ENCODE measurements at places on chromosomes 12 and 14.

DNA sequence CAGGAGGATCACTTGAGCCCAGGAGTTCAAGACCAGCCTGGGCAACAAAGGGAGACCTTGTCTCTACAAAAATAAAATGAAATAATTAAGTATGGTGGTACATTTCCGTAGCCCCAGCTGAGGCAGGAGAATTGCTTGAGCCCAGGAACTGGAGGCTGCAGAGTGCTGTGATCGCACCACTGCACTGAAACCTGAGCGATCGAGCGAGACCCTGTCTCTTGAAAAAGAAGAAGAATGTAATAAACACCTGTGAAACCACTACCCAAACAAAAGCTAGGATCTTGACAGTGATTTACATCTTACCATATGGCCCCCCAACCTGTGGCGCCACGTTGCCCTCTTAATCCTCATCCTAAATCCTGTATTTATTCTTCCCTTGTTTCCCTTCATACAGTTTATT is 5.7 kb upstream of the DTX1 start:
- DNase-seq = no peak

DNA sequence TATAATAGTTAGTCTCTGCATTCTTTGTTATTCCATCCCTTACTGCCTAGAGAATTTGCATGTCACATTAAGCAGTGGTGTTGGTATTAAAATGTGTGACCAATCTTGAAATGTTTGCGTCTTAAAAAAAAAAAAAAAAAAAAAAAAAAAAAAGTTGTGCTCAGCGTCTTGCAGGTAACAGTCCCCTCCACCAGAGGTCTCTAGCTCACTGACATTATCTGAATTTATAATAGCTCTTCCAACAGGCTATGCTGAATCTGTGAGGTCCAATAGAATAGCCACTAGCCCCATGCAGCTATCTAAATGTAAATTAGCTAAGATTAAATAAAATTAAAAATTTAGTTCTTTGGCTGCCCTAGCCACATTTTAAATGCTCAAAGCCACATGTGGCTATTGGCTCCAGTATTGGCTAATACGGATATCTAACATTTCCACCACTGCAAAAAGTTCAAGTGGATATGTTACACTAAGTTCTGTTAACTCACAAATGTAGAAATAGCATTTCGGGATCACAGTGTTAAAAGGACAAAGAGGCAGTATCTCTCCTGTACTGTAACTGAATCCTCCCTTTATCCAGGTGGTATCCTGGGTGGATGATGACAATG is 28.7 kb downstream of the NKX2-8 start:
- no peak for DNase-seq

GRCh38 chr12:120368789-120369602 is at the start of gene MSI1:
MSI1 (minus strand) TSS chr12:120369164; CDS start chr12:120369091, 73 bp downstream.
- no peak for DNase-seq

DNA sequence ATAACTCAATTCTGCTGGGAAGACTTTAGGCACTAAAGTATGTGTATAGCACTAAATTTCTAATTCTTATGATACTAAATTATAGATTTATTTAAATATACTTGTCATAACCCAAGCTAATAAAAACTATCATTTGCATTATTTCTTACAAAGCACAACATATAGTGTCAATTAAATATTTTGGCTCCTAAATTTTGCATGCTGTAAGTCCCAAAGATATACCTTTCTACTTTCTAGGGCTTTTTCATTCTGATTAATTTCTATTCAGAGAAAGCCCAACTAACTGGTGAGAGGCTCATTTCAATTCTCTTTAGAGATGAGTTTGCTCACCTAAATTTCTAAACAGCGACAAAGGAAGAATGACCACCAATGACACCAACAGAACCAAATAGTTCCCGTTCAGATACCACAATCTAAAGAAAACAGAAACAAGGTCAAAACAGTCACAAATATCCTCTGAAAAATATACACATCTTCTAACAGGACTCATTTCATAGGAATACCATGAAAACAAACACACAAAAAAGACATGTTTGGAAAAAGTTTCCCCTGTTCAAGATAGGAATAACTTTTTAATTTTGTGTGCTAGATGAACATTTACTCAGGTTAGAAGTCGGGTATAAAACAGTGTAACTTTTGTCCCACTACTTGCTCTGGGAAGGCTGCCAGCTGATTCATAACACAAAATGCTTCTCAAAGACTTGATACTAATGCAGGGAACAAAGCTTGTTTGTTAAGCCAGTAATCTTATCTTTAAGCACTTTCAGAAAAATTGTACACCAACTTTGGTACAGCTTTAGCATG is 7.6 kb downstream of the SLC38A2 start:
- DNase-seq = no peak

DNA sequence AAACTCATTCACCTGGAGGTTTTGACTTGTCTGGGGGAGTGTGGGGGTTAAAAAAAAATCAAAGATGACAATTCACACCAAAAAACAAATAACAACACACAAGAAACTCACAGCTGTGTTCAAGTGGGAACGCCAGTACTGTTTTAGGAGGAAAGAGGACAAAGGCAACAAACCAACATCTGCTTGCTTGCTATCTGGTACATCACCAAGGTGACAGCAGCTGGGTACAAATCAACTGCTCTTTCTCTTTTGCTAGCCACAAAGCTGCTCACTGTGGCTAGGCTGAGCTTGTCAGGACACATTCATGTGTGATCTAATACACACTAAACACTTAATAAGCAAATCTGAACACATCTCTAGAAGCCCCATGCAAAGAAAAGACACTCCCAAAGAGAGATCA is 128.0 kb upstream of the RAP1B start:
- DNase-seq = no peak

GRCh38 chr12:46361667-46362034 is 10.9 kb downstream of the SLC38A2 start:
- DNase-seq = no peak

DNA sequence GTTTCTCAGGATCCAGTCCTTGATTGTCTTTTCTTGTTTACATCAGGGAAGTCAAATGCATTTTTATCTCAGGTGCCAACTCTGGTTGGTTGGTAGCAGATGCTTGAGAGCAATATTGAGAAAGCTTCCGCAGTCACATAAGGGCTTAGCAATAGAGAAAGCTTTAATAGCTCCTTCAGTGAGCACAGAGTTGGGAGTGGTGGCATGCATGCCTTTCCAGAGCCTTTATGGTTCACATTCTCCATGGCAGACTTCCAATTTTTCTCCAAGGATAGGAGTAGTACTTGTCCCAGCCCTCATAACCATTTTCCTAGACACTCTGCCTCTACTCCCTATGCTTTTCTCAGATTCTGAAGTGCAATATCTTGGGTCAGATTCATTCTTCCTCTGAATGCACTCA is 280.4 kb downstream of the AEBP2 start:
- DNase-seq = no peak
